ENCODE measurements at places on chromosomes 12 and 14.
A peak's percentile ranks its signal among the peaks of the same experiment; 100 is the strongest.

GRCh38 chr12:39846971-39847650 lies 227.5 kb upstream of the ABCD2 start:
- no peaks in the 10 kb centered on the region for H3K27me3 ChIP-seq
- H3K27ac ChIP-seq = no peak overlapping the region
- H3K4me3 ChIP-seq = no peak overlapping the region

DNA sequence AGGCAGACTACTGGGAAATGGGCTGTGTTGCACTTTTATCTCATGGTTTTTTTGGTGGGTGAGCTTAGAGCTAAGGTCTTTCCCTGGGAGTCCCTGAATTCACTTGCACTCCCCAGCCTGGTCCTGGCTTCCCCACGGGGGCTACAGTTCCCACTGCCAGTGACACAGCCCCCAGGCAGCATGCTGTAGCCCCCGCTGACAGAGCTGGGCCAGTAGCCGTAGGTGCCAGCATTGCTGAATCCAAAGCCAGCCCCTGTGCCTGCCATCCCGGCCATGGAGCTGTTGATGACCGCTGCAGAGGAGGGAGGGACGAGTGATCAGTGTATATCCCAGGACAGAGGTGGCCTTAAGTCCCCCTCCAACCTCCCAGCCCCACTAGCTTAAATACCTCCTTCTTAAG lies 6.9 kb upstream of the KRT72 start:
- H3K36me3 ChIP-seq = no peaks in the 10 kb centered on the region
- H3K4me1 ChIP-seq = no peaks in the 10 kb centered on the region
- no peak for DNase-seq
- no peak overlapping the region for H3K27ac ChIP-seq

DNA sequence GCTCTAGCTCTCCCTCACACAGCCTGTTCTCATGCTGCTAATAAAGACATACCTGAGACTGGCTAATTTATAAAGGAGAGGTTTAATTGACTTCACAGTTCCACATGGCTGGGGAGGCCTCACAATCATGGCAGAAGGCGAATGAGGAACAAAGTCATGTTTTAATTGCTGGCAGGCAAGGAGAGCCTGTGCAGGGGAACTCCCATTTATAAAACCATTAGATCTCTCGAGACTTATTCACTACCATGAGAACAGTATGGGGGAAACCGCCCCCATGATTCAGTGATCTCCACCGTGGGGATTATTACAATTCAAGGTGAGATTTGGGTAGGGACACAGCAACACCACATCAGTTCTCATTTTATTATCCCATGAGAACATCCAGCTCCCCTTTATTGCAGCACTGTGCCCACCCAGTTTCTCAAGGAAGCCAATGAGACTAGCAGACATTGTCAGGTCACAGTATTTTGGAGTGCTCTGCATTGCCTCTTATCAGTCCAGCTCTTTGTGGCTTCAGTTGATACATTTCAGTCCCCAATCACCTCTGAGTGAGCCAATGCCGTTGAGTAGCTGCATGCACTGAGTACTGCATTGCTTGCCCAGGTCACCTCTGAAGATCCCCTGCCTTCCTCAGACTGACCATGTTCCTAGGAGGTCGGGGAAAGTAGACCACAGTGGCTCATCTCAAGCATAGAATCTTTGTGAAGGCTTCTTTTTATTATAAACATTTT lies 131.2 kb downstream of the CRADD start:
- H3K27ac ChIP-seq = no peak overlapping the region
- no peak for DNase-seq

DNA sequence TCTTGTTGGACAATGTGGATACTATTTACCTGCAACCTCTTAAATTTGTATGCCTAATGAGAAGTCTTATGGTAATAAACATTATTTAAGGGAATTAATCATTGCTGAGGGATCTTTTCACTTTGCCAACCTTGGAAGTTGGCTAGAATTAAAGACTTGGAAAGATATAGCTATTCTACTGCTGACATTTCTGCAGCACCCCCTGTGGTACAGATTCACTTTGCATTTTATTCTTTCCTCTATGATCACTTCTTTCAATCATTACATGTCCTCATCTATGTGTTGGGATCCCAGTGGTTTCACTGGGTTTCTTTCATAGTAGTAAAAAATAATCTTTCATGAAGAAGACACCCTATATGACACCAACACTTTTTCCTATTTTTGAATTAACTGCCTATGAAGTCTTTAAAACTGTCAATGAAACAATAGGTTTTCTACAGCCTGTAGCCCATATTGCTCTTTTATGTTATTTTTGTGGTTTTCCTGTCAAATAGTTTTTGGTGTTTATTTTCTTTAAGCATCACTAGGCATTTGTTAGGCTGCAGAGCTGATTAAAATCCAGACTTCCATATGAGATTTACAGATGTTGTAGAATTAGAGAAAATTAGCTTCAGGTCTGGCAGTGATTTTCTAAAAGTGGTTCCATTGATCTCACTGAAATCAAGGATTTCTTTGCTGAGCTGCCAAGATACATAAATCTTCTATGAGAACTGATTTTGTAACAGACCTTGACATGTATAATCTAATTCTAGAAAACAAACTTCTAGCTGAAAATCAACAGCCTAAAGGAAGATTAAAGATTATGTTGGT lies 256.1 kb downstream of the NAV3 start:
- H3K4me3 ChIP-seq = no peak overlapping the region
- H3K36me3 ChIP-seq = no peaks in the 10 kb centered on the region
- no peaks in the 10 kb centered on the region for H3K27me3 ChIP-seq
- H3K4me1 ChIP-seq = no peaks in the 10 kb centered on the region

- no peak overlapping the region for H3K27ac ChIP-seq
- H3K36me3 ChIP-seq = no peaks in the 10 kb centered on the region
- H3K27me3 ChIP-seq = no peaks in the 10 kb centered on the region
- H3K4me3 ChIP-seq = no peak overlapping the region
- H3K4me1 ChIP-seq = no peaks in the 10 kb centered on the region
Observed at GRCh38 chr14:90483571-90483974, 86.7 kb downstream of the CALM1 start.

DNA sequence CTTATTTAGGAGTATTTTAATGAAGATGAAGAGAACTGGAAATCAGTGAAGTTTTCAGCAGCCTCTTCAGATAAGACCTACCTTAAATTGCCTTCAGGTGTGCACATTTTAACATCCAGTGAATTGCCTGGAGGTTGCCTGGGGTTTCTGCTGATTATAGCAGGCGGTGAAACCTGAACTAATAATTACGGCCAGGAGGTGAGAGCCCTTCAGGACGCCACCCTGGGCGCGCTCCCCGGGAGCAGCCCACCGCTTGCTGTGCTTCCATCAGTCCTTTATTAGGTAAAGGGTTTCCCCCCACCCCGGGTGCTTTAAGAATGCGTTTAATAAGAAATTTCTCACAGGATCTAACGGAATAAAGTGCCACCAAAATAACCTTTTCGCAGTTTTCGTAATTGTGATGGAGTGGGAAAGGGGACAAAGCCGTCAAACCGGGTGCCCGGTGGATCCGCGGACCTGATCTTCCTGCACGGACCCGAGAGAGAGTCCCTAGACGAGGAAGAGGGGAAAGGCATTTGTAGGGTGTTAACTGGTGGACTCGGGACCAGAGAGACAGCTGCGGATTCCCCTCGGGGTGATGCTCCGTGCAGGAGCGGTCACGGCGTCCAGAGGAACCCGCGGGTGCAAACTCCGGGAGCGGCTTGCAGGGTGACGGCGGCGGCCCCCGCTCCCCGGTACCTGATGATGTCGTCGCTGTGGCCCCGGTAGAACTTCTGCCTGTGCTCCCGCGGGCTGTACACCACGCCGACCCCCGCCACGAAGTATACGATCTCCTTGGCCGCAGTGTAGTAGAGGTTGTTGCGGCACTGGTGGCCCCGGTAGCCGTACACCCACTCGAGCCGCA lies 902 bp downstream of the EML5 start:
- DNase-seq = peak; percentile 28
- no peaks in the 10 kb centered on the region for H3K36me3 ChIP-seq
- H3K4me1 ChIP-seq = no peaks in the 10 kb centered on the region

GRCh38 chr12:103647267-103647666 lies 60.2 kb downstream of the STAB2 start:
- no peaks in the 10 kb centered on the region for H3K4me1 ChIP-seq
- no peak for DNase-seq
- H3K27ac ChIP-seq = no peak overlapping the region
- no peaks in the 10 kb centered on the region for H3K27me3 ChIP-seq

GRCh38 chr12:63917864-63918799 lies 73.6 kb downstream of the SRGAP1 start:
- peaks cover 30% of the 10 kb centered on the region for H3K4me1 ChIP-seq
- no peaks in the 10 kb centered on the region for H3K36me3 ChIP-seq
- H3K4me3 ChIP-seq = no peak overlapping the region
- H3K27ac ChIP-seq = no peak overlapping the region
- no peaks in the 10 kb centered on the region for H3K27me3 ChIP-seq

DNA sequence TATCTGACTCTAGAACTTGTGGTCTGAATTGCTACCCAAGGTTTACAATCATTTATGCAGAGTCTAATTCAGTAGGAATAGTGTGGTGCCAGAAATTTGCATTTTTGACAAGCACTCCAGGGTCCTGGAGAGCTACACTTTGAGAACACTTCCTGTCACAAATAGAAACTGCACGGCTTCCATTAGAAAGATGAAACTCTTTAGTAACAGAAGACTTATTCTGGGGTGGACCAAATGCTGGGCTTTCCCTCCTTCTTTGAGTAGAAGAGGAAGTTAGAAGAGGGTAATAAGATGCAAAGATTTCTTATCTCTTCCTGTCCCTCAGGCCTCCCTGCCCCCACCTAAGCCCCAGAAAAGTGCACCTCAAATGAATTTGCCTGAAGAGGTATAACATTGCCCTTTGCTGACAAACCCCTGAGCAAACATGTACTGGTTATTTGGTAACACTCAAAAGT lies 28.4 kb downstream of the DGLUCY start:
- no peak overlapping the region for H3K27ac ChIP-seq
- no peak for DNase-seq
- H3K4me1 ChIP-seq = peaks cover 10% of the 10 kb centered on the region
- no peaks in the 10 kb centered on the region for H3K27me3 ChIP-seq
- no peak overlapping the region for H3K4me3 ChIP-seq

DNA sequence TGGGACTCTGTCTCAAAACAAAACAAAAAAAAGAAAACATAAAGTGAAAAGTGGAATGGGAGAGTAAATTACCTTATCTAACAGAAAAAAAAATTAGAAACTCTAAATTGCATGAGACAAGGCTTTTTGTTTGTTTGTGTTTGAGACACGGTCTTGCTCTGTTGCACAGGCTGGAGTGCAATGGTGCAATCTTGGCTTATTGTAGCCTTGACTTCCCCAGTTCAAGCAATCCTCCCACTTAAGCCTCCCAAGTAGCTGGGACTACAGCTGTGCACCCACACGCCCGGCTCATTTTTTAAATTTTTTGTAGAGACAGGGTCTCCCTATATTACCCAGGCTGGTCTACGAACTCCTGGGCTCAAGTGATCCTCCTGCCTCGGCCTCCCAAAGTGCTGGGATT lies 17.9 kb upstream of the FBXO34 start:
- no peaks in the 10 kb centered on the region for H3K36me3 ChIP-seq
- H3K4me3 ChIP-seq = no peak overlapping the region
- no peak for DNase-seq
- H3K4me1 ChIP-seq = no peaks in the 10 kb centered on the region
- no peaks in the 10 kb centered on the region for H3K27me3 ChIP-seq
- no peak overlapping the region for H3K27ac ChIP-seq

- no peaks in the 10 kb centered on the region for H3K27me3 ChIP-seq
- no peaks in the 10 kb centered on the region for H3K4me1 ChIP-seq
- no peak overlapping the region for H3K27ac ChIP-seq
- H3K4me3 ChIP-seq = no peak overlapping the region
Observed at GRCh38 chr12:27672051-27672450, 24.2 kb upstream of the REP15 start.

- H3K27ac ChIP-seq = no peak overlapping the region
- no peaks in the 10 kb centered on the region for H3K27me3 ChIP-seq
- no peaks in the 10 kb centered on the region for H3K4me1 ChIP-seq
- no peak overlapping the region for H3K4me3 ChIP-seq
- no peaks in the 10 kb centered on the region for H3K36me3 ChIP-seq
Observed at GRCh38 chr12:16454481-16454880, 107.0 kb downstream of the MGST1 start.

GRCh38 chr12:89370850-89371249 lies 18.5 kb upstream of the DUSP6 start:
- H3K27me3 ChIP-seq = no peaks in the 10 kb centered on the region
- no peaks in the 10 kb centered on the region for H3K4me1 ChIP-seq
- no peak for DNase-seq
- H3K27ac ChIP-seq = no peak overlapping the region
- no peak overlapping the region for H3K4me3 ChIP-seq

GRCh38 chr12:46661110-46661845 lies 164.5 kb downstream of the SLC38A4 start:
- no peak overlapping the region for H3K4me3 ChIP-seq
- no peak overlapping the region for H3K27ac ChIP-seq
- no peaks in the 10 kb centered on the region for H3K36me3 ChIP-seq
- peak; percentile 29 for DNase-seq
- no peaks in the 10 kb centered on the region for H3K4me1 ChIP-seq
- no peaks in the 10 kb centered on the region for H3K27me3 ChIP-seq

GRCh38 chr14:65261425-65261920 lies 151.1 kb upstream of the FUT8 start:
- H3K4me1 ChIP-seq = no peaks in the 10 kb centered on the region
- no peaks in the 10 kb centered on the region for H3K27me3 ChIP-seq
- no peak overlapping the region for H3K4me3 ChIP-seq
- no peak for DNase-seq
- H3K36me3 ChIP-seq = no peaks in the 10 kb centered on the region
